CD4-positive, alpha-beta T cell (primary cell): ENCODE measurements at places on chromosomes 2 and 18. TPM values are rescaled to one million over a fixed set of nuclear protein-coding genes. Genes with fewer than 3 reads are reported as not detected.

CD28 gene
- 128 TPM for total RNA-seq

DNA sequence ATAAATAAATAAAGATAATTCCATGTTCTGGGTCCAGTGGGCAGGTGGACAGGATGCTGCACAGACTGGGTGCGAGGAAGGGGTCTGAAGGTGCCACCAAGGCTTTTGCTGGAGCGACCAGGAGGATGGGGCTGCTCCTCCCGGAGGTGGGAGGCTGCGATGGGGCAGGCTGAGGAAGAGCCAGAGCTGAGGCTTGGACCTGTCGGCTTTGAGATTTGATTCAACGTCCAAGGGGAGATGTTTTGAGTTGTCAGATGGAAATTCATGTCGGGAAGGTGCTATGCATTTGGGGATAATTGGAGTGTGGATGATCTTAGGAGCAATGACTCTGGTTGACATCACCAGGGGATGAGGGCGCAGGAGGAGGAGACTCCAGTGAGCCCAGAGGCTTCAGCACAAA is 11.7 kb downstream of the ALLC start:
- no peaks in the 10 kb centered on the region for H3K36me3 ChIP-seq
- H3K27me3 ChIP-seq = no peaks in the 10 kb centered on the region
- DNase-seq = no peak
- H3K4me1 ChIP-seq = no peaks in the 10 kb centered on the region
- H3K27ac ChIP-seq = no peak overlapping the region
- H3K4me3 ChIP-seq = no peak overlapping the region

GRCh38 chr2:72415241-72415661 is 267.6 kb upstream of the CYP26B1 start:
- H3K4me3 ChIP-seq = no peak overlapping the region
- H3K4me1 ChIP-seq = no peaks in the 10 kb centered on the region
- H3K36me3 ChIP-seq = no peaks in the 10 kb centered on the region

STON1 gene
- total RNA-seq = 1.3 TPM

GRCh38 chr2:226694149-226694548 is 105.5 kb downstream of the IRS1 start:
- no peak overlapping the region for H3K4me3 ChIP-seq
- no peaks in the 10 kb centered on the region for H3K4me1 ChIP-seq
- no peaks in the 10 kb centered on the region for H3K36me3 ChIP-seq
- H3K27ac ChIP-seq = no peak overlapping the region
- H3K27me3 ChIP-seq = peaks cover 3% of the 10 kb centered on the region

LCT gene
- not detected for total RNA-seq

TGIF1 gene
- total RNA-seq = 55.4 TPM

DNA sequence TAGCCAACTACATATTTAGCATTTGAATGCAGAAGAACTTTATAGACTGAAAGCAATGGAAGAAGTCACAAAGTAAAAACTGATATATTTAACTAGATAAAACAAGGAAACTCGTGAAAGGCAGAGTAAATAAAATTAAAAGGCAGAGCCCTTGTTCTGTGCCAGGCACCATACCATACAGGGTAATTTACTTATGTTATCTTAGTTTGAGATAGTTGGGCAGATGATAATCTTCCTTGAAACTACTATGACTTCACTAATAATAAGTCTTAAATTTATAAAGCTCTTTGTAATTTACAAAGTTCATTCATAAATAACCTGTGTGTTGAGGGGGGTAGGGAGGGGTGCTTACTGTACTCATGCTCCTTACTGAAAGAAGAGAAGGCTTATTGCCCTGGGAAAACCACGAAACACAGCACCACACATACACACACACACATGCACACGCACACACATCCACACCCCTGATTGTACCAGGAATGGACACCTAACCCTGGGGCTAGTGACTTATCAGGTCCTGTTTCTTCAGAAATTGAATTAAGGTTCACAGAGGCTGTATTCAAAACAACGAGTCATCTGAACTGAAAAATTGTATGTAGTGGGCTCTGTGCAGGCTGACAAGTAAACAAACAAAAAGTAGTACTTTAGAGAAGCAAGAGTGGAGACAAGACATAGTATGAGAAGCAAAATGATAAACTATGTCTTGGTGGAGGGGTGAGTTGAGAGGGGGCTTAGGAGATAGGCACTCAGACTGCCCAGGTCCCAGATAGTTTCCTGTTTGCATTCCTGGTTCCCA is 38.1 kb downstream of the AGFG1 start:
- no peaks in the 10 kb centered on the region for H3K36me3 ChIP-seq
- H3K27ac ChIP-seq = no peak overlapping the region
- H3K27me3 ChIP-seq = no peaks in the 10 kb centered on the region
- peaks cover 16% of the 10 kb centered on the region for H3K4me1 ChIP-seq

DNA sequence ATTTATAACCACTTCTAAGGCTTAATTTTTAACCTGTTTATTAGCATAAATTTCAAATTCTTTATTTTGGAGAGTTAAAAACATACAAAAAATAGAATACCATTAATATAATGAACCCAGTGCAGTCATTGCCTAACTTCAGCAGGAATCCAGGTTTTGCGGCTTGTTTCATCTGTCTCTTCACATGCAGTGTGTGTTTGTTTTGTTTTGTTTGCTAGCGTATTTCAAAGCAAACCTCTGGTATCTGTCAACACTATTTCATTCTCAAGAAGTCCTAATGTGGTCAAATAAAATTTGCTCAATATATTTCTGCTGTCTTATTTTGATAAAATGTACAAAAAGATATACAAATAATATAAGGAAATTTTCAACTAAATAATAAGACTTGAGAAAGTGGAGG is 328.5 kb downstream of the AGPS start:
- H3K4me1 ChIP-seq = no peaks in the 10 kb centered on the region
- no peak overlapping the region for H3K4me3 ChIP-seq
- H3K27me3 ChIP-seq = no peaks in the 10 kb centered on the region
- DNase-seq = no peak
- H3K36me3 ChIP-seq = no peaks in the 10 kb centered on the region

NETO1 gene
- not detected for total RNA-seq

DNA sequence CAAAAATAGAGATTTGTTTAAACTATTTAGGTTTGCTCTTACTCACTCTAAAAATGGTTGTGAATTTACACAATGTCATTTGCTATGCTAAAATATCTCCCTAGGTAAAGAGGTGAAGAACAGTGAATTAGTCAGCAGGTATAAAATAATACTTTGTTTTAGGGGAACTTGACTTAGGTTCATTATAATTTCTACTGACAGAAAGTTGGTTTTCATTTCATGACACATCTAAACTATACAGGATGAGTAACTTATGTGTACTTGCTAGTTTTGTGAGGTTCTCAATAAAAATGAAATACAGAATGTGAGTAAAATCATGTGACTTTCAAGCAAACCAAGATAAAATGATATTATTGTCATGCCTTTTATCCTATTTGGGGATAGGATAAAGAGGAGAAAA is 66.0 kb downstream of the DIS3L2 start:
- no peak overlapping the region for H3K4me3 ChIP-seq
- H3K27ac ChIP-seq = no peak overlapping the region
- no peak for DNase-seq
- H3K27me3 ChIP-seq = no peaks in the 10 kb centered on the region
- H3K4me1 ChIP-seq = no peaks in the 10 kb centered on the region

PARD6G gene
- 0.38 TPM for total RNA-seq

GRCh38 chr2:100197631-100198153 is 55.3 kb upstream of the AFF3 start:
- no peaks in the 10 kb centered on the region for H3K27me3 ChIP-seq
- no peaks in the 10 kb centered on the region for H3K4me1 ChIP-seq
- no peaks in the 10 kb centered on the region for H3K36me3 ChIP-seq

DOCK10 gene
- total RNA-seq = 184 TPM

DNA sequence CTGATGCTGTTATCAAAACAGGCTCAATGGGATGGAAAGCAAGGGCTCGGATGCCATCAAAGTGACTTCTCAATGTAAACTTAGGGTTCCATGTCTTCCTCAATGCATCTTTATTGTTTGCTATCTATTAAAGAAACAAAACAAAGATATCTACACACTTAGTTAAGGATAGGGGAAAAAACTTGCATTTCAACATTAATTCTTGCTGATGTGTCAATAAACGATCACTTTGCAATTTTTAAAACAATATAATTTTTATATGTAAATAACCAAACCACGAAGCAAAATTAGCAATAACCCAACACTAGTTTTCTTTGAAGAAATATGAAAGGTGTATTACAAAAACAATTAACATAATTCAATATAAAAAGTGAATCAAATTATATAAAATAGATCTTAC is 96.7 kb downstream of the STRN start:
- no peak for DNase-seq
- no peak overlapping the region for H3K4me3 ChIP-seq
- H3K36me3 ChIP-seq = peaks cover 41% of the 10 kb centered on the region
- no peaks in the 10 kb centered on the region for H3K27me3 ChIP-seq

DNA sequence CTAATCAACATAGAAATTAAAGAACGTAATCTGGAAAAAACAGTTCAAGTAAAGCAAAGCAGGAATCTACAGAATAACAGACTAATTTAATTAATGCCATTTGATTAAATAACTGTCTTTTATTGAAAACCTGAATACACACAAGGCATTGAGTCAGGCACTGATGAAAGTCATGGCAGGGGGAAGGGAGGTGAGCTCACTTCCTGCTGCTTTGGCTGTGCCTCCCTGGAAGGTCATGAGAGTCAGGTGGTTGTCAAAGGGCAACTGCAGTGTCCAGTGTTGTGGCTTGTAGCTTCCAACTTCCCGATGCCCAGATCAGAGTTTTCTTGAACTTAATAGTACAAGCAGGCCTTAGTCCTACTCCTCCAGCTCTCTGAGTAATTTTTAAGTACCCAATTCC is 180.9 kb downstream of the PID1 start:
- no peak for DNase-seq
- no peaks in the 10 kb centered on the region for H3K27me3 ChIP-seq
- H3K4me3 ChIP-seq = no peak overlapping the region
- no peak overlapping the region for H3K27ac ChIP-seq
- H3K4me1 ChIP-seq = no peaks in the 10 kb centered on the region

SNTG2 gene
- 1.1 TPM for total RNA-seq

DNA sequence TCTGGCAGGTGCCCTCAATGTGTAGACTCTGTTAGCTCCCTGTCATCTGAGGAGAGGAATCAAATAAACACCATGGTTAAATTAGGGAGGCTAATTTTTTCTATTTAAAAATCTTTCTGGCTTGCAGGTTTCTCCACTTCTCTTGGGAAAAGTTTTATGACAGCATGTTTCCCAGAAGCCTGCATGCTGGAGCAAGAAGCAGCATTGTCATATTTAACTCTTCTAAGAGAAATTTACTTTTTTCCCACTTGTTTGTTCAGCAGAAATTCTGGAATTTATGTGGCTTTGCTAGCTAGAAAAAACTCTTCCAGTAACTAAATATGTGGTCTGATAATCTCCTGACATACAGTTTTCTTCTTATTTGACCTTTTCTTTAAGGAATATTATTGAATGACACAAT is 230.5 kb downstream of the PARD3B start:
- H3K27me3 ChIP-seq = no peaks in the 10 kb centered on the region
- H3K36me3 ChIP-seq = no peaks in the 10 kb centered on the region
- no peaks in the 10 kb centered on the region for H3K4me1 ChIP-seq
- no peak overlapping the region for H3K27ac ChIP-seq
- DNase-seq = no peak
- H3K4me3 ChIP-seq = no peak overlapping the region

GRCh38 chr2:233531955-233532354 is 34.6 kb downstream of the USP40 start:
- no peaks in the 10 kb centered on the region for H3K4me1 ChIP-seq
- H3K27me3 ChIP-seq = no peaks in the 10 kb centered on the region
- no peak for DNase-seq
- no peak overlapping the region for H3K4me3 ChIP-seq

DNA sequence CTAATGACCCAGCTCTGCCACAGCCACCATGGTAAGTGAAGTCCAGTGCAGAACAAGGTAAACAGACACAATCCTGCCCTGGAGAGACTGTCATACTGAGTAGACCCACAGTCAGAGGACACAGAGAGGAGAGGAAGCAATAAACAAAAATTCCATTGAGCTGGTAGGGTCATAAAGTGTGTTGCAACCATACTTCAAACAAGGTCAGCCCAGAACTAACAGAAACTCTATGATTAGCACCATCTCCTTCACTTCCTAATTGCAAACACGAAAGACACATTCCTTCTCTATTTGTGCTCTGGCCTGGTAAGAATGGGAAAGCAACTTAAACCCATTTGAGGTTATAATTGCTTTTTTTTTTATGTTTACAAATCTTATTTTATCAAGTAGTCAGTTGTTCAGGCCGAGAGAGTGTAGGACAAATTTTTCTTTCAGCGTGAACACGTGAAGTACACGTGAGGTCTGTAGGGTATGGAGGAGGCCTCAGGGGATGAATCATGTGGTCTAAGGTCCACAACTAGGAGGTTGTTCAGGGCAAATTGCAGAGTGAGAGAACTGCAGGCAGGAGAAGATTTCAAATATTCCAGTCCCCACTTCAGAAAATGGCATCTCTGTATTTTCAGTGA is 71.4 kb upstream of the GLS start:
- no peak overlapping the region for H3K4me3 ChIP-seq
- no peak overlapping the region for H3K27ac ChIP-seq
- no peaks in the 10 kb centered on the region for H3K4me1 ChIP-seq
- H3K36me3 ChIP-seq = no peaks in the 10 kb centered on the region
- H3K27me3 ChIP-seq = no peaks in the 10 kb centered on the region
